ENCODE measurements at places on chromosomes 16 and 17. TPM values are rescaled to one million over a fixed set of nuclear protein-coding genes. Genes with fewer than 3 reads are reported as not detected.

- H3K36me3 ChIP-seq, result peaks cover 29% of the 10 kb centered on the region
- H3K4me3 ChIP-seq, result no peak overlapping the region
- H3K27me3 ChIP-seq, result no peaks in the 10 kb centered on the region
- H3K27ac ChIP-seq, result no peak overlapping the region
- no peak for DNase-seq
- H3K4me1 ChIP-seq, result peaks cover 17% of the 10 kb centered on the region
Observed at GRCh38 chr16:50731989-50732832, 9.7 kb upstream of the CYLD start.

DNA sequence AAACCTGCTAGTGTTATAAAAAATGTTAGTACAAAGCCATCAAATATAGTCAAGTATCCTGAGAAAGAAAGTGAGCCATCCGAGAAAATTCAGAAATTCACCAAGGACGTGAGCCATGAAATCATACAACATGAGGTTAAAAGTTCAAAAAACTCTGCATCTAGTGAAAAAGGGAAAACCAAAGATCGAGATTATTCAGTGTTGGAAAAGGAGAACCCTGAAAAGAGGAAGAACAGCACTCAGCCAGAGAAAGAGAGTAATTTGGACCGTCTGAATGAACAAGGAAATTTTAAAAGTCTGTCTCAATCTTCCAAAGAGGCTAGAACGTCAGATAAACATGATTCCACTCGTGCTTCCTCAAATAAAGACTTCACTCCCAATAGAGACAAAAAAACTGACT is 31.7 kb downstream of the RBBP6 start:
- no peak overlapping the region for H3K27ac ChIP-seq
- H3K4me3 ChIP-seq, result no peak overlapping the region
- no peak for DNase-seq
- no peaks in the 10 kb centered on the region for H3K4me1 ChIP-seq
- no peaks in the 10 kb centered on the region for H3K27me3 ChIP-seq

DNA sequence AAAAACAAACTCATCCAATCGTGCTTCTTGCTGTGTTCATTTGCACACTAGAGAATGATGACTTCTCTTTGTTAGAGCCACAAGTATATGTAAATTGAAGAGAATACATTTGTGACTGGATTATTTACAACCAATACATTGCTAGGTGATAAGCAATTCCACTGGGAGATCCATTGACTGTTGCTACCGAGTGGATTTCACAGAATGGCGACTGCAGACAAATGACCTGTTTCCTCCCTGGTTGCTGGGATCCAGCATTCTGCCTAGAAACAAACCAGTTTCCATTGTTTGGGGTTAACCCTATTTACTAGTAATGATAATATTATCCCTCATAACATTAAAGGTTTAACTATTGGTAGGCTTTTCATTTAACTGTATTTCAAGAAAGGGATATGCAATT is 36.9 kb upstream of the CPHXL start:
- no peak for DNase-seq
- H3K27me3 ChIP-seq, result peaks cover 2% of the 10 kb centered on the region
- no peaks in the 10 kb centered on the region for H3K36me3 ChIP-seq

DNA sequence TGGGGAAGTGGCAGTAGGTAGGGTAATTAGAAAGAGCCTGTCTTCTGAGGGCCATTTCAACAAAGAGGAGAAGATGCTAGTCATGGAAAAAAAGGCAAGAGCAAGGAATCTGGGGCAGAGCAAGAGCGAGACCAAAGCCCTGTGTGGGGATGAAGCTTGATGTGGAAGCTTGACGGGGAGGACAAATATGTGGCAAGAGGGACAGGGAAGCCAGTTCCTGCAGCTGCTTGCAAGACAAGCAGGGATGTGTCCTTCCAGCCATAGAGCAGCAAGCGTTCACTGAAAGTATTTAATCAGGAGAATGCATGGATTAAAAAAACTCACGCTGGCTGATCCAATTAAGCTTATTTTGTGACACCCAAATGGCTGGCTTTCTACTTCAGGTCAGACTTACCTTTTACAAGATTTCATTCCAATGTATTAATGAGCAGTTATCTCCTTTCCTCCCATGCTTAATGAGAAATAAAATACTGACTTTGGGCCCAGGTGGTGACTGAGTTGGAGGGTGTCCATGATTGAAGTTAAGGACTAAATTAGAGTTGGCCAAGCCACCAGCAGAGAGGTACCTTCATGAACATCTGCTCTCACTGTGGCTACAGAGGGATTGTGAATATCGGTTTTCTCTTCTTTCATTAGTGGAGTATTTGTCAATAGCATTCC is 76.8 kb downstream of the ABCA8 start:
- H3K4me3 ChIP-seq, result no peak overlapping the region
- no peaks in the 10 kb centered on the region for H3K27me3 ChIP-seq
- H3K27ac ChIP-seq, result no peak overlapping the region
- H3K36me3 ChIP-seq, result no peaks in the 10 kb centered on the region

- no peak overlapping the region for H3K27ac ChIP-seq
- no peak overlapping the region for H3K4me3 ChIP-seq
- no peaks in the 10 kb centered on the region for H3K36me3 ChIP-seq
- H3K4me1 ChIP-seq, result peaks cover 60% of the 10 kb centered on the region
- H3K27me3 ChIP-seq, result no peaks in the 10 kb centered on the region
Observed at GRCh38 chr17:40621019-40621418, 26.6 kb downstream of the SMARCE1 start.

- H3K4me3 ChIP-seq, result no peak overlapping the region
- H3K36me3 ChIP-seq, result peaks cover 5% of the 10 kb centered on the region
- H3K27ac ChIP-seq, result peak overlapping the region; percentile 29
- peaks cover 40% of the 10 kb centered on the region for H3K4me1 ChIP-seq
- H3K27me3 ChIP-seq, result no peaks in the 10 kb centered on the region
Observed at GRCh38 chr16:69191136-69191535, 4.2 kb downstream of the SNTB2 start.

DNA sequence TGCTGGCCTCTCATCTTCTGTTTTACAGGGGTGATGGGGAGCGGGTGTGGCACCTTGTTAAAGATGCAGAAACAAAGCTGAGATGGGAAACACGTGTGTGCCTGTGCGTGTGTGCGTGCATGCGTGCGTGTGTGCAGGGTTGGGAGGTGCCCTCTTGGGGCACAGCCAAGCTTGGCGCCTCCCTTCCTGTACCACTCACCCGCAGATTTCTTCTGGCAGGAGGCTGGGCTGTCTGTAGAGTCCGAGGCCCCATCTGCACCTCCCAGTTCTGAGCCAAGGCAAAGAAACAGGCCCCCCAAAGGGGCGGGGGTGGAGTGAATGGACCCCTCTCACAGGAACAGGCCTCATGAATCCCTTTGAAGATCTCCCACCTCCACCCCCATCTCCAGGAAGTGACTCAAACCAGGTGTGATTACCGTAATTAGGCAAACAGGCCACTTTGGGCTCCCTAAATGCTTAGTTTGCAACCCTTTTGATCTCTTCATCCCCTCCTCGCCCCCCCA is 20.9 kb downstream of the TNS4 start:
- H3K4me3 ChIP-seq, result peak overlapping the region; percentile 49
- H3K36me3 ChIP-seq, result peaks cover 4% of the 10 kb centered on the region
- no peaks in the 10 kb centered on the region for H3K27me3 ChIP-seq
- peak; percentile 91 for DNase-seq
- H3K27ac ChIP-seq, result peak overlapping the region; percentile 94

DNA sequence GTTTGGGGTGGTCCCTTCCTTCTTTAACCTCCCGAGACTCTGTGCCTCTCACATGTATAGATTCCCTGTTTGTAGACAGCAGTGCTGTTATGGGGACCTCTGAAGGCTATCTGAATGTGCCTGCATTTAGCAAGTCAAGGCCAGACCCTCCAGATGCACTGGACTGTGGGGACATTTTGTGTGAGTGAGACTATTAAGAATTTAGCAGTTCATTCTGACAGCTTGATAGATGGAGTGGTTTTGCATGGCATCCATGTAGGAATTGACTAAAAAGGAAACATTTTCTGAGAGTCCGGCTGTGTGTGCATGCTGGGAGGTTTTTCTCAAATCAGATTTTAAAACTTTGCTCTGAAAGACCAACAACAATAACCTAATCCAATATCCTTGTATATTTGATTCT is 226.3 kb downstream of the MSI2 start:
- H3K36me3 ChIP-seq, result peaks cover 5% of the 10 kb centered on the region
- no peak for DNase-seq
- no peak overlapping the region for H3K4me3 ChIP-seq
- H3K4me1 ChIP-seq, result peaks cover 45% of the 10 kb centered on the region
- H3K27ac ChIP-seq, result no peak overlapping the region

DNA sequence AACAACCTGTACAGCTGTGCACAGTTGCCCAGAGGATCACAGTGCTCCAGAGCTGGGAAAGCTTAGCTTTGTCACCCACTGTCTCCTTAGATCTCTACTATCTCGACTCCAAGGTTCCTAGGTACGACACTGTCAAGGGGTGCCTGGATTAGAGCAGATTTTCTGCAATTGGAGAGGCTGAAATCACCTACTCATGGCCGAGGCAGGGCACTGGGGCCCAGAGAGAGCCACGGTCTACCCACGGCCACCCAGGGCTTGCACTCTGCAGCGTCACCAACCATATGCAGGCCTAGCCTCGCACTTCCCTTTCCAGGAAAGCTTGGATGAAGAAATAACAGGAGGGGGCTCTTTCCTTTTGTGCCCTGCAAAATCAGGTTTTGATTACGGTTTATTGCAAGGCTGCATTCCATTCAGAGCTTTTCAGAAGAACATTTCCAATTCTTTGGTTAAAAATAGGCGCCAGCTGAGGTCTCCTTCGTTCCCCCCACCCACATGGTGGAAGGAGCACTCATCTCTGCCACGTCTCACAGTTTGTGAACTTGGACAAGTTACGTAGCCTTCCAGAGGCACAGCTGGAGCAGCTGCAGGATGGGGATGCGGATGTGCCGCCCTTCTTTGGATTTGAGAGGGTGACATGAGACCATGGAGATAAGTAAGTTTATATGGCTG is 80.0 kb downstream of the IRX5 start:
- no peaks in the 10 kb centered on the region for H3K4me1 ChIP-seq
- no peaks in the 10 kb centered on the region for H3K27me3 ChIP-seq
- H3K27ac ChIP-seq, result no peak overlapping the region
- H3K4me3 ChIP-seq, result no peak overlapping the region
- DNase-seq, result no peak

GRCh38 chr17:14205992-14206461 is 30.6 kb downstream of the CDRT15 start:
- no peak overlapping the region for H3K27ac ChIP-seq
- H3K4me1 ChIP-seq, result peaks cover 52% of the 10 kb centered on the region
- no peak overlapping the region for H3K4me3 ChIP-seq
- H3K27me3 ChIP-seq, result no peaks in the 10 kb centered on the region
- peak; percentile 69 for DNase-seq
- H3K36me3 ChIP-seq, result peaks cover 39% of the 10 kb centered on the region

GRCh38 chr16:89253548-89254287 is 36.2 kb downstream of the ZNF778 start:
- H3K27me3 ChIP-seq, result peaks cover 34% of the 10 kb centered on the region
- no peak for DNase-seq
- peaks cover 18% of the 10 kb centered on the region for H3K4me1 ChIP-seq
- H3K4me3 ChIP-seq, result no peak overlapping the region
- H3K36me3 ChIP-seq, result peaks cover 8% of the 10 kb centered on the region

GRCh38 chr16:85697431-85697830 is 8.7 kb upstream of the GINS2 start:
- H3K4me1 ChIP-seq, result no peaks in the 10 kb centered on the region
- no peak overlapping the region for H3K4me3 ChIP-seq
- no peak overlapping the region for H3K27ac ChIP-seq
- H3K36me3 ChIP-seq, result no peaks in the 10 kb centered on the region
- H3K27me3 ChIP-seq, result peaks cover 19% of the 10 kb centered on the region

DNA sequence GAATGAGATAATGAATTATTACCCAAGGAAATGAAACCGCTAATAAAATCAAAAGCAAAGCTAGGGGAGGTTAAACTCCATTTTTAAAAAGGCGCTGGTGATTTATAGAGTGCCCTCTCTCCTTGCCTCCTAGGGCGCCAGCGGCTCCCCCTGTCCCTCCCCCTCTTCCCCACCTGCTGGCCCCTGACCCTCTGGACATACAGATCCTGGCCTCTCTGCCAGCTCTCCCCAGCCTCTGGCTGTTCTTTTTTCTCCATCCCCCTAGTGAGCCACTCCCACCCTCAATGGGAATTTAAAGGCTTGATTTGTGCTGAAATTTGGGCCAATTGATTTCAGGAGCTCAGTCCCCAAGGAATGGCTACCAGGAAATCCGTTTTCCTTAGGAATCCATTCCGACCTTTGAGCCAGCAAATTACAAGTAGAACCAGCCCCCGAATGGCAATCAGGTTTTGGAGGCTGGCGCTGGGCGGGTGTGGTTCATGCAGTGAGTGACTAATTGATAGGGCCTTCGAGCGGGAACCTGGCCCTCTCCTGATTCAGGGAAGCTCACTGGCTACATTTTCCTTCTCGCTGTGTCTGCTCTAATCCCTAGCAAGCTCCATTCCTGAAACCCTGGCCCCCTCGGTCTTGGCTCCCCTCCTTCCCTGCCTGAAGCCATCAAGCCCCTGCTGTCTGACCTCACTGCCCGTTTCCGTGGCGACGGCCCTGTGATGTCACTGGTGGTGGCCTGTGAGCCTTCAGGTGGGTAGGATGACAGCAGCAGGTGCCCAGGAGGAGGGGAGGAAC is 141.9 kb upstream of the SDK2 start:
- H3K27ac ChIP-seq, result no peak overlapping the region
- H3K4me1 ChIP-seq, result no peaks in the 10 kb centered on the region
- no peak overlapping the region for H3K4me3 ChIP-seq
- no peaks in the 10 kb centered on the region for H3K36me3 ChIP-seq
- peaks cover 19% of the 10 kb centered on the region for H3K27me3 ChIP-seq

DNA sequence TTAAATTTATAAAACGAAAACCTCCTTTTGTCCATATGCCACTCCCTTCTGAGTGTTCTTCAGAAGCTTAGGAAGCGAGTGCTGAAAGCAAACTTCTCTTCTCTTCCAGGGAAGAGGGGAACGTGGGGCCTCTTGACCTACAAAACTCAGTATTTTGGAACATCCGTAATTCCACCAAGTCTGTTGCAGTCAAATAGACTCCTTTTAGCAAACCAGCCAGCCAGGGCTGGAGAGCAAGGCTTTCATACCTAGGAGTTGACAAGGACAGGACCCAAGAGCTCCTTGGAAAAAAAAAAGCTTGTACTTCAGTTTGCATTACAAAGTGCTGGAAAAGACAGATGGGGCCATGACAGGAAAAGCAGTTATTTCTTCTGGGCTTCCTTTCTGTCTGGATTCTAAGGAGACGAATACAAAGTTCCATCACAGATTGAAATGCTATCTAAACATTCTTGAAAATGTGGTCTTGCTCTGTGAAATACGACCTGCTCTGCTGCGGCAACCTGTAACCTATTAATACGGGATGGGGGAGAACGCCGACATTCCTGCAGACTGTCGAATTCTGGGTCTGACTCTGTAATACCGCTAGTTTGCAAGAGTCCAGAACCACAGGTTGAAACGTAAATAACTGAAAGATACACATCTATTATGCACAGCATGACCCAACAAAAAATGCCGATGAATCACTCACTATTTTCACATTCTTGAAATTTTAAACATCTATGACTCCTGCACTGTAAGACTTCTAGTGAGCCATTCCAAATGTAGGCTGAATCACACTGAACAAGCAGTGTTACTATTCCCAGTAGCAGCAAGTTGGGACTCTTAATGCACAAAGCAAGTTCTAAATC is 20.6 kb downstream of the VPS53 start:
- no peak overlapping the region for H3K27ac ChIP-seq
- H3K4me1 ChIP-seq, result no peaks in the 10 kb centered on the region
- peaks cover 13% of the 10 kb centered on the region for H3K36me3 ChIP-seq
- H3K27me3 ChIP-seq, result no peaks in the 10 kb centered on the region
- H3K4me3 ChIP-seq, result no peak overlapping the region

- H3K36me3 ChIP-seq, result peaks cover 21% of the 10 kb centered on the region
- no peak overlapping the region for H3K4me3 ChIP-seq
Observed at GRCh38 chr17:66519154-66519553, 216.7 kb downstream of the PRKCA start.

The PSMB10 gene
- total RNA-seq, result 296 TPM

The MMP2 gene
- total RNA-seq, result not detected

The PCGF2 gene
- 2.5 TPM for total RNA-seq

The SEBOX gene
- not detected for total RNA-seq

The CHST5 gene
- 0.14 TPM for total RNA-seq
